ENCODE measurements at places on chromosomes 6 and 20.

DNA sequence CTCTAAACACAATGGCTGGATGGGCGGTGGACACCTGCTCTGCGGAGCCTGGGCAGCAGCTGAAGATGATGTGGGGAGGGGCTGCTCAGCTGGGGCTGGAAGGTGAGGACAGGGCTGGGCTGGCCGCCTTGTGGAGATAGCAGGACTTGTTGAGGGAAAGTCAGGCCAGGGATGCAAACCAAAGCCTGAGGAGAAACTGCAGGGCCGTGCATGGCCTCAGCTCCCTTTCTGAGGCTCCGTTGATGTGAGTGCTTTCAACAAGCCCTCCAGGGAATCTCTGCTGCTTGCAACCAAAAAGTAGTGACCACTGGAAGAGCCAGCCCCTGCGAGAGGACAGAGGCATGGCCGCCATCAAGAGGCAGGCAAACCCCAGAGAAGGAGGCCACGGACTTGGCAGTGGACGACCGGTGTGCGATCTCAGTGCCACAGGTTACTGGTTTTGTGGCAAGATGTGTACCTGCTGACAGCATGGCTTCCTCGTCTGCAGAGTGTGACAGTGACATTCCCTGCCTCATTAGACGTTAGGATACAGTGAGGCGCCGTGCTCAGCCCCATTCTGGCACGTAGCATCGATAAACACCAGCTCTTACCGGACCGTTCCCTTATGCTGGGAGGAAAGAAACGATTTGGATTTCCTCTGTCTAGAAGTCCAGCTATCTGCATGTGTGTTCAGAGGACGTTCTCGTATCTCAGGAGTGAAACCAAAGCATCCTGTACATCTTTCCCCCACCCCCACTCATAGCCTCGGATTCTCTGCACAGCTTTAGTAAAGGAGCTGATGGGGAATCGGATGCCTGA, 37.9 kb downstream of the ERMARD start:
- DNase-seq: no peak

GRCh38 chr20:6705106-6705766, 62.2 kb upstream of the BMP2 start:
- no peak for DNase-seq

DNA sequence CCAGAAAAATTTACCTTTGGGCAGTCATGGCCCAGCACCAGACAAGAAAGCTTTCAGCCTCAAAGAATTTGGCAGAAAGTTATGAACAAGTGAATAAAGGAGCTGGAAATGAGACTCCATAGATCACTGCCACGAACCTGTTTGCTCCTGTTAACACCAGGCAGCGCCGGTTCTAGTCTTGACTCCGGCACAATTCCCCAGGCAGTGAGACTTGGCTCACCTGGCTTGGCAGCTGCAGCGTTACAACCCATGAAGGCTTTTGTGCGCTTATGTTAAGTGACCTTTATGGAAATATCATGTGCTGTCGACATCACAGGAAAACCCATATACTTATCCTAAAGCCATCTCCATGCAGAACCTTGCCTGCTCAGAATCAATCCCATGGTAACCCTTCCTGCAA, 22.2 kb upstream of the FOXC1 start:
- no peak for DNase-seq

DNA sequence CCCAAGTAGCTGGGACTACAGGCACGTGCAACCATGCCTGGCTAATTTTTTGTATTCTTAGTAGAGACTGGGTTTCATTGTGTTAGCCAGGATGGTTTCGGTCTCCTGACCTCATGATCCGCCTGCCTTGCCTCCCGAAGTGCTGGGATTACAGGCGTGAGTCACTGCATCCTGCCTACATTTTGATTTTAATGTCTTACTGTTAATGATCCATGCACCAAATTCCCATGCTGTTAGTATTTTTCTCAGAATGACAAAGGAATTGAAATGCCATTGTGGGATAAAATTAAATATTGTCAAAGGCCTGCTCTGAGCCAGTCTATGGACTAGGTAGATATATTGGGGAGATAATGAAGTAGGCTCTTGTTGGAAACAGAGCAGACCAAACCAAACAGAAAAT, 28.2 kb downstream of the CBFA2T2 start:
- DNase-seq: no peak

DNA sequence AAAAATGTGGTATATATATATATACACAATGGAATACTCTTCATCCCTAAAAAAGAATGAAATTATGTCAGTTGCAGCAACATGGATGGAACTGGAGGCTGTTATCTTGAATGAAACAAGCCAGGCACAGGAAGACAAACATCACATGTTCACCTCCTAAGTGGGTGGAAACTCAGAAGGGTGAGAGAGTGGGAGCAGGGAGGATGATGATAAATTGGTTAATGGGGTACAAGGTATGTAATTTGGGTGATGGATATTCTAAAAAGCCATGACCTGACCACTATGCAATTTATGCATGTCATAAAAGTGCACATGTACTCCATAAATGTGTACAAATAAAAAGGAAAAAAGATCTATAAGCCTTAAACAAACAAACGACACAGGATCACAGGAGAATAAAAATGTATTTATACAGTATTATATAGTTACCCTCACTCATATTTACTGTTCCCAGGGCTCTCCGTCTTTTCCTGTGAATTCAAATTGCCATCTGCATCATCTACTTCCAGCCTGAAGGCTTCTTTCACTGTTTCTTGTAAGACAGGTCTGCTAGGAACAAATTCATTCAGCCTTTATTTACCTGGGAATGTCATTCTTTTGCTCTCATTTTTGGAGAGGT, 89.8 kb downstream of the SYNDIG1 start:
- no peak for DNase-seq

- no peak for DNase-seq
These were observed 6.2 kb upstream of the GHRH start for GRCh38 chr20:37267667-37268313.

GRCh38 chr20:53247468-53248103, 275.4 kb downstream of the TSHZ2 start:
- DNase-seq: no peak

DNA sequence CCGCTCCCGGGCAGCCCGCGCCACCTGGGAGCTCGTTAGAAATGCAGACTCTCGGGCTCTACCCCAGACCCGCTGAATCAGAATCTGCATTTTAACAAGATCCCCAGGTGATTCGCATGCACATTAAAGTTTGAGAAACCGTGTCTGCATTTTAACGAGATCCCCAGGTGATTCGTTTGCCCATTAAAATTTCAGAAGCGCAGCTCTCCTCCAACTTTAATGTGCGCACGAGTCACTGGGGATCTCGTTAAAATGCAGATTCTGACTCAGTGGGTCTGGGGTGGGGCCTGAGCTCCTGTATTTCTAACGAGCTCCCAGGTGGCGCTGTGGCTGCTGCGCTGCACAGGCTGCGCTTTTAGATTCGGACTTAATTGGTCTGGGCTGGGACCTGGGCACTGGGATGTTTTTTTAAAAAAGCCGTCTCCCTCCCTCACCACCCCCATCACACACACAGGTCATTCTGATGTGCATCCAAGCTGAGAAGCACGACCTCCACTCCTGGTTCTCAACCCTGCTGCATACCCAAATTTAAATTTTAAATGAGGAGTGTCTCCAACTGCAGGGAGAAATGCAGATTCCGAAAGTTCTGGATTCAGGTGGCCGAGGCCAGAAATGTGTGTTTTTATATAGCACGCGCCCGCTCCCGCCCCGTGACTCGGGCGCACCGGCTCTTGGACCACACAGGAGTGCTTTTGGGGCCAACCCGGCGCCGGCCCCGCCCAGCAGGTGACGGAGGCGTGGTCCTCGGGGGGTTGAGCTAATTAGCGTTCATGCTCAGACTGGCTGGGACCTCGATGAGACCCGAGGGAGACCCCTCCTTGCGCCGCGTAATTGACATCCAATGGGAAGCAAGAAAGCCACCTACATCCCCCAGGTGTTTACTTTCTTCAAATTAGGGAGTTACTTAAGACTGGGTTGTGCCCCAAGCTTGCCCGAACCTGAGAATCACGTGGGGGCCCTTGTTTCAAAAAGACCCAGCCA, 85.8 kb downstream of the ZFP64 start:
- peak; percentile 40 for DNase-seq

DNA sequence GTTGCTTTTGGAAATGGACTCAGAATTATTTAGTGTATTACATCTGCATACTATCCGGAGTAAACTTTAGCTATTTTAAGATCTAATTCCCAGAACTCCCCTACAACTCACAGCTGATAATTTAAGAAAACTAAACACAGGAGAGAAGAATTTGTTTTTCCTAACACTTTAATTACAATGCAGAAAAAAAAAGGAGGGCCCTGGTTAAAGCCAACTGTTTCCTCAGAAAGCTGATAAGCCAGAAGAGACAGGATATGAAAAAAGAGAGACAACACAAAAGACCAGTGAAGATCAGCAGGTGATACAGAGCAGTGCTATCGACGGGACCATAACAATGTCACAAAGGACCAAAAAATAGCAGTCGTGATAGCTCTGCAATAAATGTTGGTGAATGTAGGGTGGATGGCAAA, 5.8 kb downstream of the IFNGR1 start:
- no peak for DNase-seq

Measured in HEK293T (cell line).